ENCODE measurements at places on chromosomes 11 and 22.

DNA sequence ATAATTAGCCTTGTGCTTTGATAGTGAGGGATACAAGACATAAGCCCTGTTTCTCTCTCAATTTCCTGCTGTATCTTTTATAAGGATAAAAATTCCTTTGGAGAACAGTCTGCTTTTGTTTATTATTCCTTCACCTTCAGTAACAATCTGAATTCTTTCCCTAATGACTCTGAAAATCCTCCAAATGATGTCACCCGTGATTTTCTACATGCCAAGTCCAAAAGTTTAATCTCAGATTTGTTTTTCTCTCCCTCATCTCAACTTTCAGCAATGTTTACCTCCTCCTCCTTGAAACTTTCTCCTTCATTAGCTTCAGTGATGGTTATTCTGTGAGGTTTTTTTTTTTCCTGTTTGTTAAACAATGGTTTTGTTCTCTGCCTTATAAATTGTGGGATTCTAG lies 2.2 kb downstream of the OR51E2 start:
- DNase-seq = no peak

- no peak for DNase-seq
These were observed 21.3 kb upstream of the ELFN2 start for GRCh38 chr22:37448516-37449127.

GRCh38 chr22:46373159-46373558 lies 37.6 kb downstream of the TRMU start:
- DNase-seq = no peak

DNA sequence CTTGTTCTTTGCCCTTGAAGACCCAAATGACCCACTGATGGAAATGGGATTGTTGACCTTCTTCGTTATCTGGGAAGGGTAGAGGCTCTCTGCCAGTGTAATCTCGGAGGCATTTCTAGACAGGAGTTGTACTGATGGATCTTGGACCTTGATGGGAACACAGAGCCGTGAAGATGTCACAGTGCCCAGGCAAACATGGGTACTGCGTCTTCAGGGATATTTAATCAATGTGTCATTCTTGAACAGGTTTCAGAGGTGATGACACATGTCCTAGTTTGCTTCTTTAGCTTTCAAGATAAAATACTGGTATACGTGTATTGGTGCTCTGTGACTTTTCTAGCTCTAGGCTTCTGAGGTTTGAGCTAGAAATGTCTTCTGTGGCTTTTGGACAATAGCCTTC lies 6.2 kb downstream of the LDLRAD3 start:
- DNase-seq = no peak

- DNase-seq = no peak
These were observed 26.9 kb downstream of the HIRA start for GRCh38 chr22:19404676-19405075.

DNA sequence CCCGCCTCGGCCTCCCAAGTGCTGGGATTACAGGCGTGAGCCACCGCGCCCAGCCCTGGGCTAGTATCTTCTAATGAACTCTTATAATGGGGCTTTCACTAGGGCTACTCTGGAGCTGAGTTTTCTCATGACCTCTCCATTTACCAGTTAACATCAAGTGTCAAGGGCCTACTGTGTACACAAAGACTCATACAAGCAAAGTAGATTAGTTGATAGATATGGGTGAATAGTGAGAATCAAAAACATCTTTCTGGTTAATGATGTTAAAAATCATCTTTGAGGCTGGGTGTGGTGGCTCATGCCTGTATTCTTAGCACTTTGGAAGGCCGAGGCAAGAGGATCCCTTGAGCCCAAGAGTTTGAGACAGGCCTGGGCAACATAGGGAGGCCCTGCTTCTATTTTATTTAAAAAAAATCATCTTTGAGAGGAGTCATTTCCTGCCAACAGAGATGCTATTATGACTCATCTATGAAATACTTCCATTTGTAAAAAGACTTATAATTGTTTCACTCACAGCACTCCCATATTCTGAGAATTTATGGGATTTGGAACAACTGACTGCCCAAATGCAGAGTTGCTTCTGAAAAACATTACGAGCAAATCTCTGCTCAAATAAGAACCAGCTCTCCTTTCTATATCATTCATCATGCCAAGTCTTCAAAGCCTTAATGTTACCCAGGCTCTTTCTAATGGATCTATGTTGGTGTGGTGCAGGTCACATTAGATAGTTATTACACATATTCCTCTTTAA lies 57.0 kb downstream of the GDPD4 start:
- no peak for DNase-seq

- DNase-seq = peak; percentile 59
These were observed 658 bp downstream of the STIP1 start for GRCh38 chr11:64186492-64187165.

Measured in activated CD4-positive, alpha-beta T cell treated with anti-CD3 and anti-CD28 coated beads, Interleukin-2, amount 50 U/mL, for 16 hours (primary cell).